ENCODE measurements at places on chromosomes 6 and 20.
A peak's percentile ranks its signal among the peaks of the same experiment; 100 is the strongest.

DNA sequence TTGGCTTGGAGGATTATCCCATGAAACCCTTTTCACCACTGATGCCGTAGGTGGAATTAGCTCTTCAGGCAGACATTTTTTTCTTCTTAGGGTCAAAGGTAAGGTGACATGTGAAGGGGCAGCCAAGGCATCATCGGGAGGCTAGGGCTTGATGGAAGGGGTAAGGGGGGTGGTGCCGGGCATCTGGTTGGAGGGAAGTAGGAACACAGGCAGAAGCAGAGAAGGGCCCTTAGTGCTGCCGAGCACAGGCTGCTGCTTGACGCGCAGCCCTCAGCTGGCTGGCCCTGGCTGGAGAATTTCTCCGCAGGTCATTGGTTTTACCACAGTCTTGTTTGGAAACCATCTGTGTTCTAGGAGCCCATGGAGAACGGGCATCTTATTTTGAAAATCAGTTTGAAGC lies 54.7 kb downstream of the TRAF3IP2 start:
- peak; percentile 58 for DNase-seq

GRCh38 chr6:36301085-36301658 lies 31.3 kb downstream of the PNPLA1 start:
- no peak for DNase-seq

DNA sequence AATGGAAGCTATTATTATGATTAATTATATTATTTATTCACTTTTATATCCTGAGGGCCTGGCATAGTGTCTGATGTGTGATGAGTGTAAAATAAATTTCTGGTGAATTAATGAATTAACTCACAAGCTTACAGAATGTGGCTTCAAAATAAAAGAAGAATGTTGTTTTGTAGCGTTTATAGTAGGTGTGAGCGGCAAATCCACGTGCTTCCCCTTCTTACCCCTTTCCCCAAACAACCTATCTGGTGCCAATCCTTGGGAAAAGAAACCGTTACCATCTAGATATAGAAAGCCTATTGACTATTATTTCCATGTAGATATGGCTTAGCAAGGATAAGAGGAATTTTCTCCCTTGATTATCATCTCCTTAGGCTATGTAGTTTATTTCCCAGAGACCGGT lies 144.6 kb upstream of the CITED2 start:
- no peak for DNase-seq

GRCh38 chr6:31639043-31639442 lies 13.4 kb downstream of the BAG6 start:
- no peak for DNase-seq

GRCh38 chr6:88008831-88009231 lies 38.8 kb upstream of the SPACA1 start:
- DNase-seq, result no peak

DNA sequence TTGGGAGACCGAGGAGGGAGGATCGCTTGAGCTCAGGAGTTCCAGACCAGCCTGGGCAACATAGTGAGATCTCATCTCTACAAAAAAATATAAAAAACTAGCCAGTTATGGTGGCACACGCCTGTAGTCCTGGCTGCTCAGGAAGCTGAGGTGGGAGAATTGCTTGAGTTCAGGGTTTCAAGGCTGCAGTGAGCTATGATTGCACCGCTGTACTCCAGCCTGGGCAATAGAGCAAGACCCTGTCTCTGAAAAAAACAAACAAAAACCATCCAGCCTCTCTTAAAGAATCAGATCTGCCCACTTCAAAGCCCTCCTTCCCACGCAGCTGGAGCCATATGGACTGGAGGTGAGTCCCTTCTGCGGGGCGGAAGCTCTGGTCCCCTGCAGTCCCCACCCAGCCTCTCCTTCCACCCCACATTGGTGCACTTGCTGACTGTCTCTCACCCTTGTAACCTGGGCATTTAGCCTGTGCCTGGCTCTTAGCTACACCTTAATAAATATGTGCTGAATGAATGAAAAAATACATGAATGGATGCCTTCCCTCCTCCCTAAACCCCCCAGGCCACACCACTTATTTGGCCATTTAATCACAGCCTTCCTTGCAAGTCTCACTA lies 7.2 kb upstream of the PARD6B start:
- no peak for DNase-seq

DNA sequence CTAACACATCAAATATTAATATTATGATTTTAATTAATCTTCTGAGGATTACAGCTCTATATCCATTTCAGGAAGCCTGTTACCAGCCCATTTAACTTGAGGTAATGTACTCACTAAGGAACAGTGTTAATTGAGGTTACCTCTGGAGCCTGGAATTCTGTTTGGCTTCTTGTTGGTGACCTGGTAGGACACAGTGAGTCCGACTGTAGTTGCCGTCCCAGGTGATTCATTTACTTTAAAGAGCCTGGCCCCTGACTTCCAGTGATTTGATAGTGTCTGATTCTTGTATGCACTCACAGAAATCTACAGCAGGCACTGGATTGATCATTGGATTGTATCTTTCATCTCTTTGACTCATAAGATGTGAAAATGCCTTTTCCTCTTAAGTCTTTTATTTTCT lies 34.0 kb downstream of the IGF2R start:
- no peak for DNase-seq

GRCh38 chr6:3749067-3749841 lies 2.3 kb downstream of the PXDC1 start:
- peak; percentile 47 for DNase-seq

DNA sequence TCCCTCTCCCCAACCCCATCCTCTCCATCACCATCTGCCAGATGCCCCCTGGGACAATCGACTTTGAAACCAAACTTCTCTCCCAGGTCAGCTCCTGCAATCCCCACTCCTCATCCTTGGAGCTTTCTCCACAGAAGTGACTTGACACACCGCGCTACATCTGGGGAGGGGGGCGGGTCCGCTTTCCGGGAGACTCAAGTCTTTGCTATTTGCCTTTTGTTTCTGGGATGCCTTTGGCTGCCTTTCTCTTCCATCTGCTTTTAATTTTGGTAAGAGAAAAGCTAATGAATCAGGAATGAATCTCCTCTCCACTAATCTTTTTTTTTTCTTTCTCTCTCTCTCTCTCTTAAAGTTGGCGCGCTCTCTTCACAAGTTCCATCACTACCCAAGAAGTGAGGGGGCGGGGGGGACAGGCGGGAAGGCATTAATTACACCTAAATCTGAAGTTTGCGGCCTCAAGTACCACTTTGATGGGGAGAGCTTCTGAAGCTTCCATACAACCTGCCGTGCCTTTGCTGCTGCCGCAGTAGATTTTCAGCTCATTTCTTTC lies 664 bp upstream of the TPBG start:
- DNase-seq, result peak; percentile 22

DNA sequence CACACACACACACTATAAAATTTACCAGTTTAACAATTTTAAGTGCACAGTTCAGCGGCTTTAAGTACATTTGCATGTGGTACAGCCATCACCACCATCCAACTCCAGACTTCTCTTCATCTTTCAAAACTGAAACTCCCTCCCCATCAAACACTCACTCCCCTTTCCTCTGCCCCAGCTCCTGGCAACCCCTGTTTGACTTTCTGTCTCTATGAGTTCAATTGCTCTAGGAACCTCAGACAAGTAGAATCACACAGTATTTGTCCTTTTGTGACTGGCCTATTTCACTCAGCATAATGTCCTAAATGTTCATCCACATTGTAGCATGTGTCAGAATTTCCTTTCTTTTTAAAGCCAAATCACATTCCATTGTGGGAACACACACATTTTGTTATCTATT lies 302.8 kb upstream of the FOXQ1 start:
- DNase-seq, result no peak

GRCh38 chr20:9139106-9139833 lies 70.4 kb downstream of the PLCB4 start:
- no peak for DNase-seq

GRCh38 chr6:16751251-16751946 lies 9.9 kb downstream of the ATXN1 start:
- DNase-seq, result no peak

Measured in NCI-H146 (cell line).